ENCODE measurements at places on chromosomes 4 and X.

GRCh38 chrX:8969378-8969777 lies 64.5 kb downstream of the FAM9B start:
- no peak for DNase-seq

DNA sequence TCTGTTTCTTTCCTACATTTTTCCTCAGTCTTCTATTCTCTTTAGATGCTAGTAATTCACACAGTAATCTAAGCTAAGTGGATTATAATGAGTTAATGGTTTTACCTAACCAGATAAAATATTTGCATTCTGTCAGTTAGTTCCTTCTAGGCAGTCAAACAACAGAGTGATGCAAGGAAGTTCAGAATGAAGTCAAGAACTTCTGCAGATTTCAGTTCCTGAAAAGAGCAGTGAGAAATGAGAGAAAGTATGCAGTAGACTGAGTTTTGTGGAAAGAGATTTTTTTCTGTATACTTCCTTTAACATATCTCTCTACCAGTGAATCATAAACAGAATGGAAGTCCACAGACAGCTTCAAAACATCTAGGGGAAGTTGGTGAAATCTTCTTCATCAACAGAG lies 774.0 kb upstream of the POU3F4 start:
- no peak for DNase-seq

- DNase-seq = no peak
Measured at GRCh38 chrX:88991583-88992132, 244.6 kb downstream of the CPXCR1 start.

DNA sequence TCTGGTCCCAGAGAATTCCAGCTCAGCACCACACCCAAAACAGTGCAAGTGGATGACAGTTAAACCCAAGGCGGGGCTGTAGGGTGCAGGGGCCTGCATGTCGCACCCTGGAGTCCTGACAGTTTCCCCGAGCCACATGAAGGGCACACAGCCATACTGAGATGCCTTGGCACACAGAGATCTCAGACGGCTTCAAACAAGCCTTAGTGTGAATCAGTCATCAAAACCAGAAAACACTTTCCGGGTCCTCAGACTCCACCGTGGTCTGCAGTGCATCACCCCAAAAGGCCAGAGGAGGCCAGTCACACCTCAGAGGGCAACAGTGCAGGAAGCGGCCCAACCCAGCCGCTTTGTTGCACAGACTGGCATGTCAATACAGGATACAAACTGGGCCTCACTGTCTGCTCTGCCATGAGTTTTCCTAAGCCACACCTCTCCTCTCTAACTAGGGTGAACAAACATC lies 64.6 kb upstream of the ENPP6 start:
- no peak for DNase-seq

DNA sequence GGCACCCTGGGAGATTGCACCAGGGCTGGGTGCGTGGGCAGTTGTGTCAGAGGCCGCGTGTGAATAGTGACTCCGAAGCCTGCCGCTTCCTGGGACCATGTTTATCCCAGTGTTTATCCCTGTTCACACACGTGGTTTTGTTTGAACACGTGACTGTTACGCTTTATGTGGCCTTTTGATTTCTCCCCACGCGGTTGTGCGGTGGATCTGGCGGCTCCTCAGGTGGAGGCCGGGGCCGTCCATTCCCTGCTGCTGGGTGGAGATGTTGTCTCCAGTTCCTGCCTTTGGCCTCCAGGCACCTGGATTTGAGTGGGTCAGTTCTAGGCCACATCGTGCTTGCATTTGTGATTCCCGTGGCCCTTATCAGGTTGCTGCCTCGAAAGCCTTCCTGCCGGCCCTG lies 35.1 kb downstream of the NELFA start:
- no peak for DNase-seq

DNA sequence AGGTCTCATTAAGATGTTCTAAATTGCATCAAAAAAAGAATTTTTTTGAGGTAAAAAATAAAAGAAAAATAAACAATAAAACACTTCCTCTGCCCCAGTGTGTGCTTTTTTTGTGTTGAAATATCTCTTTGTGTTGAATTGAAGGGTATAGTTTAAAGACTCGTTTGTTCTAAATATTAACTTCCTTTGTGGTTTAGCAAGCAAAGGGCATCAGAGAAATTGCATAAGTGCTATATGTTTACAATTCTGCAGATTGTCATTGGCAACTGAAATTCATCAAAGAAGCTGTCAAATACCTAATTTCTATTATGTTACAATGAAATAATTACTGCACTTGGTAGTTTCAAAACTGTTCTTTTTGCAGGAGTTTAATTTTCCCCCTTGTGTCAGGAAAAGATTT lies 260.5 kb downstream of the DKK2 start:
- no peak for DNase-seq

GRCh38 chr4:5220028-5220427 lies 168.7 kb downstream of the STK32B start:
- DNase-seq = no peak

- no peak for DNase-seq
Measured at GRCh38 chr4:76764251-76764650, 133.7 kb downstream of the SOWAHB start.

Measured in pons (tissue), 1 donor.